T-helper 2 cell (primary cell): ENCODE measurements at places on chromosomes 2 and 18.
A peak's percentile ranks its signal among the peaks of the same experiment; 100 is the strongest.

- no peak for DNase-seq
Observed at GRCh38 chr18:23532848-23533247, 29.5 kb downstream of the RMC1 start.

DNA sequence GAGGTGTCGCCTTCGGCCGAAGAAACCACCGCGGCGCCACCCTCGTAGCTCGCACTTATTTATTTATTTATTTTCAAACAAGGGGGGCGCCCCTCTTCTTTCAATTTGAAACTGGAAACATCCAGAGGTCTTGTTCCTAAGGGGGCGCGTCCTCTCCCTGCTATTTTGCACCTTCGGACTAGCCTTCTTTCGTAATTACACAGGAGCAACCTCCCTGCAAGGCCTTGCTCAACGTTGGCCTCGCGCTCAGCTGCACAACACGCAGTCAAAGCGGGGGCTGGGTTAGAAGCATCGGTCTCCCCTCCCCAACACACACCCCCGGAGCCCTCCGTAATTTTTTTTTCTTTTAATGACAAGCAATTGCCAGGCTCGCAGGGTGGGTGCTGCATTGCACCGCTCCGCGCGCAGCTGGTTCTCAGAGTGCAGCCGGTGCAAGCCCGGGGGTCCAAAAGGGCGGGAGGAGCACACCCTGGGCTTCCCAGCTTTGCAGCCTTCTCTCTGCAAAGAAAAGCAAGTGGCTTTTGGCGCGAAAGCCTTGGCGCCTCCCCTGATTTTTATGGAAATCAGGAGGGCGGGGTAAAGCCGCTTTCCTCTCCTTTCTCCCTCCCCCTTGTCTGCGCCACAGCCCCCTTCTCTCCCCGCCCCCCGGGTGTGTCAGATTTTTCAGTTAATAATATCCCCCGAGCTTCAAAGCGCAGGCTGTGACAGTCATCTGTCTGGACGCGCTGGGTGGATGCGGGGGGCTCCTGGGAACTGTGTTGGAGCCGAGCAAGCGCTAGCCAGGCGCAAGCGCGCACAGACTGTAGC is at the start of gene MYCN:
MYCN (plus strand) TSS at position 697 of the 807 bp plus-strand sequence. CDS start 1,515 bp downstream, outside the sequence.
- no peak for DNase-seq

DNA sequence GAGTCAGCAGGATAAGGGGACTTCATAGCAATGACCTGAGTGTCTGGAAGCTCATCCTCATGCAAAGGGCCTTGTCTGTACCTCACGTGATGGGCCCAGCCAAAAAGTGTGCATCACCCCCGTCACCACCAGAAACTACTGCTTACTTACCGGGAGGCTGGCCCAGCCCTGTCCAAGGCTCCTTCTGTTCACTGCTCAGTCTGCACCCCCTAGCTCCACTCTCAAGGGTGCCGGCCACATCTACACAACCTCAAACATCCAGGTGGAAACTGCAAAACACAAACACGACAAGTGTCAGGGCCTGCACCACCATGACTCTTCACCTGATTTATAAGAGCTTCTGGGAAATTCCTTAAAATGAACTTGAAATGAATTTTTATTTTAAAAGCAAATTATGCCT is 55.1 kb downstream of the ADD2 start:
- DNase-seq, result no peak

GRCh38 chr2:43221124-43221762 is 5.2 kb downstream of the ZFP36L2 start:
- peak; percentile 45 for DNase-seq

DNA sequence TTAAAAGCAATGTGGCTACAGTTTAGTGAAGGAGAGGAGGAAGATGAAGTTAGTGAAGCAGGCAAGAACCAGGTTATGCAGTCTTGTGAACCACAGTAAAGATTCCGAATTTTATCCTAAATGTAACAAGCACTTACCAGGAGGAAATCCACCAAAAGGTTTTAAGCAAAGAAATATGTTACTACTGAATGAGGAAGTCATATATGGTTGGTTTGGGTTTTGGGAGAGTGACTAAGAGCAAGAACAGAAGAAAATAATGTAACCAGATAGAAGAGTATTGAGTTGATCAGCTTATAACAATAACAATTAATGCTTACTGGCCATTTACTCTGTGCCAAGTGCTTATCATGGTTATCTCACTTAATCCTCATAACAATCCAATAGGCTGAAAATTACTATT is 1.9 kb downstream of the USP37 start:
- DNase-seq, result peak; percentile 12

GRCh38 chr2:206611736-206612135 is 30.6 kb upstream of the FAM237A start:
- no peak for DNase-seq

- peak; percentile 29 for DNase-seq
Observed at GRCh38 chr2:206488623-206489022, 45.3 kb downstream of the ADAM23 start.

DNA sequence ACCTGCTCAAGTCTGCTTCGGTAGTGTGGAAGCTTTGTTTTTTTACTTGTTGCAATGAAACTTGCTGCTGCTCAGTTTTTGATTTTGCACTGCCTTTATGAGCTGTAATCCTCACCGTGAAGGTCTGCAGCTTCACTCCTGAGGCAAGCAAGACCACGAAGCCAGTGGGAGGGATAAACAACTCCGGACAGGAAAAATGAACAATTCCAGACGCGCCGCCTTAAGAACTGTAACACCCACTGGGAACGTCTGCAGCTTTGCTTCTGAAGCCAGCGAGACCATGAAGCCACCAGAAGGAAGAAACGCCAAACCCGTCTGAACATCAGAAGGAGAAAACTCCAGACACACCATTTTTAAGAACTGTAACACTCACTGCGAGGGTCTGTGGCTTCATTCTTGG is 245.7 kb upstream of the REG3G start:
- no peak for DNase-seq

GRCh38 chr2:70085711-70086277 is 1.5 kb upstream of the PCBP1 start:
- DNase-seq, result no peak

DNA sequence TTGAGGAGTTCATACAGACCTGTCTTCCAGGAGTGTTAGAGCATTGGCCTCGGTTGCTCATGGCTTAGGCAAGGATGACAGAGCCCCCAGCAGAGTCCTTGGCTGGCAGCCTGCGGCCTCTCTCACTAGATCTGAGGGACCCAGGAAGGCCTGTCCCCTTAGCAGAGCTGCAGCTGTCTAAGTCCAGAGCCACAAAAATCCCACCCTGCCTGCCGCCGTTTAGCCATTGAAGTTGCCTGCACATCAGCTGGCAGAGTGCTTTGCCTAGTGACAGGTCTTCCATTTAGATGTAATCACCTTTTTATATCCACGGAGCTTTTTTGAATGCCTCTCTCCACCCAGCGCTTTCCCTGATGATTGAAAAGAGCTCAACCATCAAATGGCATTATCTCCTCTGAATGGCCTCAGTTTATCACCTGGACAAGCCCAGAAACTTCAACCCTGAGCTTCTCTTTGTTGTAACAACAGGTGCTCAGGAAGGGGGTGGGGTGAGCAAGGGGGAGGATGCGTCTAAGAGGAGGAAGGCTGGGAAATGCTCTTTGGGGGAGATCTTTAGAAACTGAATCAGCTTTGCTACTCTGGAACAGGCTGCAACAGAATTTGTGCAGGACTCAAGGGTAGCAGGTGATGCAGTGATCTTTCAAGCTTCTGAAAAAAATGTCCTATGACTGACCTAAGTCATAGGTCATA is 71.9 kb downstream of the TNP1 start:
- DNase-seq, result no peak

DNA sequence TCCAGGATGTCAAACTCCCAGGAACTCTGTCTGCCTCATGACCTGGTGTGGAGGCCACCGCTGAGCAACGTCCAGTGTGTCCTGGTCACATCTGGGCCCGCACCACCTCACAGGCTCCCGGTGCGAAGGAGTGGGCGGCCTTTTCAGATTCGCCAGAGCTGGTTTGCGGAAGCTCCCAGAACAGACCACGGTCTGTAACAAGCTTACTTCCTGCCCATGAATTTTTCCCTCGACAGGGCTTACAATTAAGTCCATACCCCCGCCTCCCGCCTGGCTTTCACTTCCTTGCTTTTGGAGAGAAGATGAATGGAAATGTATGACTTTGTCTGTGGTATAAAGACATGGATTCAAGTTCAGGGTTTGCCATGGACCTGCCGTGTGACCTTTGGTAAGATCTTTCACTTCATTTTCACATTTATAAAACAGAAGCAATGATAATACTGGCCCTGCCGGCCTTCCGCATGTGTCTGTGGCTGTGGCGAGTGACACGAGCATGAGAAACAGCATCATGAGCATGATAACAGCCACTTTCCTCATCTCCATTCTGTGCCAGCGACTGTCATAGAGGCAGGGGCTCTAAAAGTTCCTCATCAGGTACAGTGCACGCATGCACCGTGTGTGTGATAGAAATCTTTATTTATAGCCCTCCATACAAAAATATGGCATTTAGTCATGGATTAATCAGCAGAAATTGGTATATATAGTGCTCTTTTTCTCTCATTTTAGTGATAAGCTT is 31.0 kb upstream of the KCNF1 start:
- DNase-seq, result peak; percentile 68

DNA sequence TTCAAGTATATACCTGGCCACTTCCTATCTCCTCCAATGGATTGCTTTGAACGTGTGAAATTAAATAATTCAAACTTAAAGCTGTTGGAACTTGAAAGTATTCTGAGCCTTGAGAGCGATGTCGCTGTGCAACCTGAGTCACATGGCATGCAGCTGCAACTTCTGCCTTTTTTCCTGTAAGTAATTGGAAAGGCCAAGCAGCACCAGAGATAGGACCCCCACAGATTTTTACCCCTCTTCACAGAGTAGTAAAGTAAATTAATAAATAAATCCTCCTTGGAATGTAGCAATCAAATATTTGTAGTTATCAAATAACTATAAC is 3.2 kb upstream of the RNF149 start:
- DNase-seq, result no peak

GRCh38 chr2:175030380-175031271 is 25.4 kb upstream of the CHN1 start:
- DNase-seq, result no peak

GRCh38 chr2:106185475-106186184 is 8.5 kb downstream of the UXS1 start:
- DNase-seq, result no peak

DNA sequence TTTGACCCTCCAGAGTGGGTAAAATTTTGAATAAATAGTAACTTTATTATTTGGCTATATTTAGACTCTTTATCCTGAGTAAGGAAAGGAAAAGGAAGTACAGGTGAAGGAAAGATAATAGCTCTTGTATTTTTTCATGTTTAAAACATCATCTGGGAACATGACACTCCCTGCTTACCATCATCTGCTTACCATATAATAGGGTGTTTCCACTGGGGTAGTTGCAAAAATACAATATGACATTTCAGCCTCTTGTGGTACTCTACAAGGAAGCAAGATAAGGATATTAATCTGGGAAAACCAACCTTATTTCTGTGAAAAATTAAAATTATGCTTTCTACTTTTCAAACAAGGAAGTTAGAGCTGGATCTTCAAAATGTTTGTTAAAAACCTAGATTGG is 9.9 kb downstream of the RELCH start:
- DNase-seq, result no peak

DNA sequence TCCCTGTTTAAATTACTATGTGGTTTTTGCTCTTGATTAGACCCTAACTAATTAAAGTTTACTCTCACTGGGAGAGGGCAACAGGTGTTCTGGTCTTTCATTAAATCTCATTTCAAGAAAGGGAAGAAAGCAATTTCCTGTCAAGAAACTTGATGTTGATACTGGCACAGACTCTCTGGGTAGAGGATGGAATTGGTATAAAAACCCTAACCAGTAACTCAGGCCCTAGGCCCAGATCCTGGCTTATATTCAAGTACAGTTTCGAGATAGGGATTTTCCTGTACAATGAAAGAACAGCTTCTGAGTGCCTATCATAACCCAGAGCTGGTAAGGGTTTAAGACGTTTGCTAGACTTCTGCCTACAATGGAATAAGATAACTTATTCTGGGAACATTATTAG is 61.6 kb upstream of the ACYP2 start:
- DNase-seq, result no peak

- no peak for DNase-seq
Observed at GRCh38 chr18:3263132-3263700, 1.3 kb downstream of the MYL12B start.

GRCh38 chr2:114056294-114057143 is 166.6 kb downstream of the ACTR3 start:
- no peak for DNase-seq

DNA sequence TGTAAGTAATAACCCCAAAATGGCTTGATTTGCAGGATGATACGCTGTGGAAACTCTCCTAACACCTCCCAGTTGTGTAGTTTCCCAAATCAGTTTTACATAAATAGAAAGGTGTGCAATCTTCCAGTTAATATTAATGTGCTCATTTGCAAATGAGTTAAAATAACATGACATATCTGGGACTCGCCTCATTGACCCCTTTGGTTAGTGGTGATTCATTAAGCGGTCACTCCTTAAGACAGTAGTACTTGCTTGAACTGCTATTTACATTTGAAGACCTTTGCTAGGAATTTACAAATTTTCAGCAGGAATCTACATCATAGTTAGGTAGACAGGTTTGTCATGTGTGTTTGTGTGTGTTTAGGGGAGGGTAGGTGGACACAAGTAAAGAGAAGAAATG is 1367.7 kb upstream of the CELF4 start:
- no peak for DNase-seq

GRCh38 chr2:217247476-217247875 is 387.6 kb upstream of the TNP1 start:
- DNase-seq, result no peak

DNA sequence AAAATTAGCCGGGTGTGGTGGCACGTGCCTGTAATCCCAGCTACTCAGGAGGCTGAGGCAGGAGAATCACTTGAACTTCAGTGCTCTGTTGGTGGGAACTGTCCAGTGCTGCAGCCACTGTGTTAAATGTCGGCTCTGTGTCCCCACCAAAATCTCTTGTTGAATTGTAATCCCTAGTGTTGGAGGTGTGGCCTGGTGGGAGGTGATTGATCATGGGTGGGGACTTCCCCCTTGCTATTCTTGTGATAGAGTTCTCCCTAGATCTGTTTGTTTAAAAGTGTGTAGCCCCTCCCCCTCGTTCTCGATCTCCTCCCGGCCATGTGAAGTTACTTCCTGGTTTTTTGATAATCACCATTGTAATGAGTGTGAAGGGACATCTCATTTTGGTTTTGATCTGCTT is 9.8 kb upstream of the RPL31 start:
- no peak for DNase-seq

GRCh38 chr2:46776687-46777327 is 138.8 kb downstream of the MCFD2 start:
- no peak for DNase-seq

GRCh38 chr2:54194761-54195750 is 61.0 kb downstream of the TSPYL6 start:
- DNase-seq, result no peak

DNA sequence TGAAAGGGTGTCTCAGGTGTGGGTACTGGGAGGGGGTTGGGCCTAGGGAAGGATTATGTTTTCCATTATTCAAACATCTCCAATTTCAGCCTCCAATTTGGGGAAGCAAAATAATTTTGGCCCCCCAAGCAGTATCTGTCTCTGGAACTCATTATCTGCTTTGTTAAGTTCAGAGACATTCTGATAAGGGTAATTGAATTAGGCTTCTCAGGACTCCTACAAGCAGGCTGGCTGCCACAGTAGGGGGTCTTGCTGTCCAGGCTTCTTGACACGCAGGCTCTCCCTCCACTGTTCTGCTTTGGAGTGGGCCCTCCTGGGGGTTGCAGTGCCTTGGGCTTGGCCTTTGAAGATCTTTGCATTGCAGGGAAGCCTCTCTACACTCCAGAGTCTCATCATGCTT is 108.1 kb upstream of the SIX2 start:
- DNase-seq, result no peak
